Mesenchymal stem cell (in vitro differentiated cells and primary cell): ENCODE measurements at places on chromosomes 7 and 10.

DNA sequence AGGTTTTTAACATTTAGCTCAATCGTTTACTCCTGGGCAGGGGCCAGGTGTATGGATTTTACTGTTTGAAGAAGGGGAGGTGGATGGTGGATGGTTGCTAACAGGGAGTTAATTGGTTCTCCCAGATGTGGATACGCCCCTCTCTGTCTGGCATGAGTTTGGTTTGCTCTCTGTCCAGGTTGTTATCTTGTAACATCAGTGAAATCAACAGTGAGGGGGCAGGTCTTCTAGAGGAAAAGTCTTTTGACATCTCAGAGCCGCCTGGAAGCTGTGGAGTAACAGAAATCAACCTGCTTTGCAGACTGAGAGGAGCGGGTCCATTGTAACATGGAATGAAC, 243.4 kb downstream of the MGMT start:
- DNase-seq = no peak

DNA sequence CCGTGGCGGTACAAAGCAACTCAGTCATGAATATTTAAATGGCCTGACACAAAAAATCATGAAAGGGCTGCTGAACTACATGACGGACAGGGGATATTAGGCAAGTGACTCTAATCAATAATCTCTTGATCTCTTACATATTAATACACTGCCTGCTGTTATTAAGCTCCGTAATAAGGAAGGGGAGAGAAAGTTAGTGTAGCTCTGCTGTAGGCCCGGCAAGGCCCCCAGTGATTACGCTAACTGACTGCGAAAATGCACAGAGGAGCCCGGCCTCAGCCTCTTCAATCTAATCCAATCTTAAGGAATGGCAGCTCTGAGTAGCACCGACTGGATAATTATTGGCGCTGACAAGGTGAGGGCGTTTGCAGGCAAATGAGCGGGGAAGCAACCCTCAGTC, 583.5 kb upstream of the MKI67 start:
- DNase-seq = no peak

DNA sequence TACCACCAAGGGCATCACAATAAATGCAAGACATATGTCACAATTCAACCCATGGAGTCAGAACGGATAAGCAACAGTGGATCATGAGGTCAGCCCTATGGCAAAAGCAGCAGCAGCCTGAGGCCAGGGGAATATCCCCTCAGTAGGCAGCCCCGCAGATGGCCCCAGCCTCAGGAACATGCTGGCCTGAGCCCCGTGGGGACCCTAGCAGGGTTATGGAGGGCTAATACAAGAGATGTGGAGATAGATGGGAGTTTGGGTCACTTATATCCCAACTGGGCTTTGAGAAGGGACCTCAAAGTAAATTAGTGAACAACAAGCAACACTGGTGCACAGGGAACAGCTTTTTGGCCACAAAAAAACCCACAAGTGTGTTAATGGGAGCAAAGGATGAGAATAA, 9.1 kb downstream of the TMEM72 start:
- no peak for DNase-seq

DNA sequence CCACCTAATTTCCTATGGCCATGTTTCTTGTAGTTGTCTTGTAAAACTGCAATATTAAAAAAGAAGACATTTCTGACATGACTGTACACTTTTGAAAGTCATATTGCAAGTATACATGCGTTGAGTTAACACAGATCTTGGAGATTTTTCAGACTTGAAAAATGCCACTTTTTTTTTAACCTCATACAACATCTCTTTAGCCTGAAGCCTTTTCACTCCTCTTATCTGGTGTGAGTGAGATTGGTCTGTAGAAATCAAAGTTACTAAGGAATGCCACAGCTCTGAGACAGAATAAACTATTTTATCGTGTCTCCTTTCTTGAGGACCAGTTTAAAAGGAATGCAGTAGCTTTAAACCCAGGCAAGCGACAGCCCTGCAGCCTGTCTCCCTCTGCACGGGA, 43.9 kb upstream of the NEUROD6 start:
- DNase-seq = no peak

- DNase-seq = no peak
These were observed 121.4 kb downstream of the DNAJB6 start for GRCh38 chr7:157458254-157458633.

GRCh38 chr7:70696201-70696754, 435.7 kb upstream of the GALNT17 start:
- peak; percentile 22 for DNase-seq

DNA sequence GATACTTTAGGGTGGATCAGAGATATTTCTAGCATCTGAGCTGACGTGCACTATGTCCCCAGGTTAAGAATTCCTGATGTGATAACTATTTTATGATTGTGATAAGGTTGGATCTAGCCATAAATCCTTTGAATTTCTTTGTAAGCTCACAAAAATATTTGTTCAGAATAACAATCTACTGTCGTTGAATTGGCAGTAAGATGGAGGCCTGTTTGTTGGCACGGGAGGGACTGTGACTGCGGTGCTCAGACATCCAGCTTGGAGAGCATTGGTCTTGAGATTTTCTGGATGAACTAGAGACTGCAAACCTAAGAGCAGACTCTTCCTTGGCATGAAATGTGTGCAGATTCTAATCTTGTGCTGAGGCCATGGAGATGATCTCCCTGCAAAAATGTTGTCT, 131.1 kb downstream of the LRRC4 start:
- no peak for DNase-seq

DNA sequence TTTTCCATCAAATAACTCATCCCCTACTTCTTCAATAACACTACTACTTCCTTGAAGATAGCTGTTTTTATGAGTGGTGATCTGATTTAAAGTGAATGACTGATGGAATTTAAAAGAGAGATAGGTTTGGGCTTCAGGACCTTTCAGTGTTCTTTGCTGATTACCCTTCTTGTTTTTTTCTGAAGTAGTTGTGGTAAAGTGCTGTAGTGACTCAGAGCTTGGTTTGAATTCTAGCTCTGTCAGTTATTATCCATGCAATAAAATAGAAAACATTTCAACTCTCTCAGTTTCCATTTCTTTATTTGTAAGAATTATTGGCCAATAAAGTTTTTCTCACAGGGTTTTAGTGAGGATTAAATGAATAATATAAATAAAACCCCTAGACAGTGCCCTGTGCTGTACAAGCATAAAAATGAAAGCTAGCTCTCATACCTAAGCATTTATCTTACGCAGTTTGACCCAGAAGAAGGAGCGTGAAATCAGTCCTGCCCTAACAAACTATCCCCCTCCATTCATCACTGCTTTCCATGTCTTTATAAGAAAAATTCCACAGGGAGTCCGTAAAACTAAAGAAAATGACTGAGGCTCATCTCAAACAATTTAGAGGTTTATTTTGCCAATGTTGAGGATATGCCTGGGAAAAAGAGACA, 25.1 kb upstream of the AKAP9 start:
- no peak for DNase-seq

- DNase-seq = no peak
These were observed 3.8 kb downstream of the ZYX start for GRCh38 chr7:143384661-143385631.

DNA sequence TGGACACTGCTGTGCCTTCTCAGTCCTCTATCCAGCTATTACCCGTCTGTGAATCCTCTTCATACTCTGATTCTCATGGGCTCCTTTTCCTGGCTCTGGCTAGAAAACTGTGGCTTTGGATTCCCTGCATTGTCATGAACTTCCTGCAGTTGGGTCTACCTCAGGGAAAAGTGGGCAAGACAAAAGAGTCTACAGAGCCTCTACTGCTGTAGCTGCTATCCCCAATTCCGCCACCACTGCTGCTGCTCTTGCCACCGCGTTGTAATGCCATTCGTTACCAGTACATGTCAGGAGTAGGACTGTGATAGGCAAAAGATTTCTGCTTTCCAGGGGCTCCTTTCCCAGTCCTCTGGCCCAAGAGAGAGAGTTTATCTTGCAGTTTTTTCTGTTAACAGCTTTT, 23.9 kb upstream of the PPP1R17 start:
- DNase-seq = no peak

- DNase-seq = no peak
These were observed 6.5 kb downstream of the ARPC1B start for GRCh38 chr7:99380823-99381663.

GRCh38 chr10:6046773-6047611, 15.2 kb downstream of the IL2RA start:
- no peak for DNase-seq

GRCh38 chr10:67977251-67977650, 92.8 kb downstream of the SIRT1 start:
- DNase-seq = no peak

DNA sequence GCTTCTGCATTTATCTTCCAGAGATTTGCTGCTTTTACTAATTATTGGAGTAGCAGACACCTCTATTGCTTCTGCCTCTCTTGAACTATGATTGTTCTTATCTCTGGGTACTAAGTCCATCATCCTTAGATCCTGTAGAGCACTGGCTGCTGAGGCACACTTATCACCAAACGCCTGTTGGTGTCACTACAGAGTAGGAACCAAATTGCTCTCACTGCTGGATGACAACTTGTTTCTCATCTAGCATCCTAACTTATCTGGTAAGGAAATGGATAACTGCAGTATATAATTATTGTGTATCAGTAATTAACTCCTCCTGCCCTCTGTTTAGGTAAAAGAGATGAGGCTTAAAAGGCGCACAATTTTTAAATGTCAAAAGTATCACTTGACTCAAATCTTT, 1059.4 kb downstream of the NRG3 start:
- DNase-seq = no peak

GRCh38 chr7:136324073-136324704, 347.0 kb upstream of the MTPN start:
- no peak for DNase-seq

GRCh38 chr10:58746474-58747185, 234.0 kb downstream of the BICC1 start:
- DNase-seq = no peak

DNA sequence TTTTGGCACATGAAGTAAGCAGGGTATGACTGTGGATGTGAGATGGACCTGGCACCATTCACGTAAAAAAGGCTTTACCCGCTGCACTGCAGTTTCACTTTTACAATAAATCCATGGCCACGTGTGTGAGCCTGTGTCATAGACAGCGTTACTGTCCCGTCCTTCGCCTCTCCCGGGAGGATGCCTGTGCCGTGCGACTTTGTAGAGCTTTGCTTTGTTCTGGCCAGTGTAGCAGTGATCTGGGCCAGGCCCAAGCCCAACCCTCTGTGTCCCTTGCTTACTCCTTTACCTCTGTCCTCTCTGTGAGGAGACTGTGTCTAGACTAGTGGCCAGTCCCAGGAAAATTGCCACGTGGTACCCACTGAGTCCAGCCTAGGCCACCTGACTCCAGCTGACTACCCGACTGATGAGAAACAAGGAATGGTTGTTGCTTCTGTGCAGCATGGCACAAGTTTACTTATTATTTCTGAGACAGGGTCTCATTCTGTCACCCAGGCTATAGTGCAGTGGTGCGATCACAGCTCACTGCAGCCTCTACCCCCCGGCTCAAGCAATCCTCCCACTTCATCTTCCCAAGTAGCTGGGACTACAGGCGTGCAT, 48.1 kb downstream of the JAKMIP3 start:
- no peak for DNase-seq

DNA sequence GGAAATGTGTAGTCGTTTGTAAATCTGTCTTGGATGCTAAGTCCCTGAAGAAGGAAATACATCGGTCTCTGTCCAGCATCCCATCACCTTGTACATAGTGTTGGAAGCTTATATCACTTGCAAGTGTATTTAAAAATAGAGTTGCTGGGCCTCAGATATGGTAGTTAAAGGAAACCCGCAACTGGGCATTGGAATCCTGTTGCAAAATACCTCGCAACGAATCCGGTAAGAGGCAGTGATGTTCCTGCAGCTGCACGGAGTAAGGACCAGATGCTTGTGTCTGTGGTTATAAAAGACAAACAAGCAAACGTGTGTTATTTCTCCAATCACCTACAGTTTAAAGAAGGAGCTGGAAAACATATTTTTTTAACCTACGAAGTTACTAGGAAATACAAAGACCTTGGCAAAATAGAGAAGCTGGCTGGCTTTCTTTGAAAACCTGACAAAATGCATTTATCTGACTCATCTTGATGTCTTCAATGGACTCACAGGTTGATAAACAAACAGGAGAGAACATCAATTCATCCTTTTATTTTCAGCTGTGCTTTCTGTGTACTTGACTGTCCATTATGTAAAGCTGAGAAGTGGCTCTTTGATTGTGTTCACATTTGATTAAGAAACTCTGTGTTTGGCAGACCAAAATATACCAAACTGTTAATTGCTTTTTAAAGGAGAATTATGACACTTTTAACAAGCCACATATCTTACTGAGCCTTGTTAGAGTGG, 326.4 kb downstream of the SFMBT2 start:
- DNase-seq = peak; percentile 82

GRCh38 chr7:54705436-54705835, 53.6 kb downstream of the SEC61G start:
- DNase-seq = no peak

GRCh38 chr7:28977881-28978280, 19.8 kb upstream of the TRIL start:
- no peak for DNase-seq

DNA sequence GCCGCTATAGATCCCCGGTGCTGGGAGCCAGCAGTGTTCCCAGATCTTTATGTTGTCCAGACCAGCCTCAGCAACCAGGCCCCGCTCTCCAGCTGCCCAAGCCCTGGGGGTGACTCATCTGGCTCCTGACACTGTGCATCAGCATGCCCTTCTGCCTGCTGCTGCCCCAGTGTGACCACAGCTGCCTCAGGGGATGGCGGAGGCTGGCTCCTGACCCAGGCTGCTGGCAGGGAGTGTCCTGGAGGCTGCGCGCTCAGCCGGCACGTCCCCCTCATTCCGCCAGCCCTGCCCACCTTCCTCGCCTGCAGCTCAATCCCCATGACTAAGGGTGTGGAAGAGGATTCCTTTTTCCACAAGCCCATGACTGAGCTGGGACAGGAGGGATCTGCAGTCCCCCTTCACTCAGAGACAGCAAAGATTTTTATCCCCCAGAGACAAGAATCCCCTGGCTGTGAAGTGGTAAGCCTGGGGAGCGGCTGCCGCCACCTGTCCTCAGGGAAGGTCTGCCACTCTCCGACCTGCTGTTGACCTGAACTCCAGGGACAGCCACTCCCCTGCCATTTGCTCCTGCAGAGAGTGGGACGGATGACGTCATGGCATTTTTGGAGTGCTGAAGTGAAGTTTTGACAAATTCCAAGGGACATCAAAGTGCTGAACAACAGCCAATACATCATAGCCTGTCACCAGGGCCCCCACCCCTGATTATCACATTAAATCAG, 182.8 kb upstream of the BMPER start:
- DNase-seq = peak; percentile 96

- no peak for DNase-seq
These were observed 34.3 kb downstream of the JAKMIP3 start for GRCh38 chr10:132100091-132100481.

DNA sequence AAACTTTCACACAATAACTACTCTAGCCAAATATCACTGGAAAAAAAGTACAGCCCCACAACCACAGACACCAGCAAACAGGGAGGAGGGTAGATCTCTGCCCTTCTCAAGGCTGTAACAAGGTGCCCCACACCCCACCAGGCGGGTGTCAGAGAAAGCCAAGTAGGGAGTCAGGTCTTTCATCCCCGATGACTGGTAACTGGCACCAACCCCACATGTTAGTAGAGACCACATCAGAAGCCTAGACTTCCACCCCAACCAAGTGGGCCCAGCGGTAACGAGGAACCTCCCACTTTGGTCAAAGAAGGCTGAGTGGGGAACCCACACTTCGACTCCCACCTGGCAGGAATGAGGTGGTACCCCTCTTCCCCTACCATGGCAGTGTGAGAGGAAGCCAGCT, 16.4 kb upstream of the RUFY2 start:
- no peak for DNase-seq

- DNase-seq = peak; percentile 25
These were observed 28.2 kb upstream of the BMS1 start for GRCh38 chr10:42754155-42755027.
